ENCODE measurements at places on chromosomes 16 and 17.

GRCh38 chr16:84643674-84644073 is 4.6 kb upstream of the KLHL36 start:
- peak; percentile 14 for DNase-seq

DNA sequence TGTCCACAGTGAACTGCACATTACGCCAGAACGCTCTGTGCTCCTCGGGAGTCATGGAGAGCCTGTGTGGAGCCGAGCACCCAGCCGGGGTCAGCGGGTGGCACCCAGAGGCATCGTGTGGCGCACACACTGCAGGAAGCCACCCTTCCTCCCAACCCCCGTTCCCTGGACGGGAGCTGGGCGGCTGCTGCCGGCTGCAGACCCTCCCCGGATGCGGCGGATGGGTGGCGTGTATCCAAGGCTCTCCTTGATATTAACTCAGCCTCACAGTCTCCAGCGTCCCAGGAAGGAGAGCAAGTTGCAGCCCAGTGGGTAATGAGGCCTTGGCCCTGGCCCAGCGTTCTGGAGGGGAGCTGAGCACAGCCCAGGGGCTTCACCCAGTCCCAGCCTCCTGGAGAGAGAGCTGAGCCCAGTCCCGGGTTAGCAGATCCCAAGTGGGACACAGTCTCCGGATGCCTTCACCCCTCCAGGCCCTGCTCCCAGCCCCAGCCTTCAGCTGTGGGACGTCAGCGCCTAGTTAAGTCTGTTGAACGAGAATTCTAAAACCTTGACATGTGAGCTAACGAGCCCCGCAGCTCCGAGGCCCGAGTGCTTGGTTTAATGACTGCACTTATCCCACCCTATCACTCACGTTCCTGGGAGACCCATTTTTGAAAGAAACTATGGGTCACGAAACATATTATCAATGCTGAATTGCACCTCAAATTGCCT is 86.6 kb downstream of the TBC1D16 start:
- DNase-seq, result no peak

GRCh38 chr17:4175921-4176807 is 33.2 kb downstream of the CYB5D2 start:
- peak; percentile 31 for DNase-seq

- DNase-seq, result peak; percentile 75
Observed at GRCh38 chr17:82105882-82106687, 8.0 kb upstream of the FASN start.

DNA sequence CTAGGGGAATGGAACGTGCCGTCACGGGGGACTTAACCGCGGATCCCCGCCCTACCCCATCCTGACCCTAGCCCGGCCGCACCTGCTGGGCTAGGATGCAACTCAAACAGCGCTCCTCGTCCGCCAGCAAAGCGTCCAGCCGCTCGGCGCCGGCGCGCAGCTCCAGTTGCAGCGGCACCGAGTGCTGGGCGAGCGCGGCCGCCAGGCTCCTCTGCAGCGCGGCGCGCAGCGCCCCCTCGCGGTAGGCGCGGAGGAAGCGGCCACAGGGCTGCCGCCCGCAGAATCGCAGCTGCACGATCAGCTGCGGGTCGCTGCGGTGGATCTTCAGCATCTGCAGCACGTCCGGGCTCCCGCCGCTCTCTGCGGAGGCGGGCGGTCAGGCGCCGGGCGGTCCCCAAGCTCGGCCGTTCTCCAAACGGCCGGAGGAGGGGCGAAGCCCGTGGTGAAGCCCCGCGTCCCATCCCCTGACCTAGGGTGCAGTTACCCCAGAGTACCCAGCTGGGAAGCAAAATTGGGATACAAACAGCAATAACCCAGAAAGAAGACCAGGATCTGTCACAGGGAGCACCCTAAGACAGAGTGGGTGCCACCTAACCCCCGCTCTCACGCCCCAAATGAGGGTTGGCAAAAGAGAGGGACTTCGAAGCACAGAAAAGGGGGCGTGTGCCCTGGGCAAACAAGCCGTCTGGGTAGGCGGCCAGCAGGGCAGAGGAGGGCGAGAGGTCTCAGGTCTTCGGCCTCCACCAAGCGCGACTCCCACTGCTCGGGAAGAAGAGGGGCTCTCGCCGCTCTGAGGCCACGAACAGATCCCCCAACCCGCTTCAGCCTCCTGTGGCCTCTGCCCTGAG is 4.2 kb downstream of the TRADD start:
- DNase-seq, result peak; percentile 72

- no peak for DNase-seq
Observed at GRCh38 chr17:77884019-77884418, 74.5 kb upstream of the TNRC6C start.

GRCh38 chr17:72977771-72978417 is 114.6 kb downstream of the SLC39A11 start:
- DNase-seq, result peak; percentile 54

DNA sequence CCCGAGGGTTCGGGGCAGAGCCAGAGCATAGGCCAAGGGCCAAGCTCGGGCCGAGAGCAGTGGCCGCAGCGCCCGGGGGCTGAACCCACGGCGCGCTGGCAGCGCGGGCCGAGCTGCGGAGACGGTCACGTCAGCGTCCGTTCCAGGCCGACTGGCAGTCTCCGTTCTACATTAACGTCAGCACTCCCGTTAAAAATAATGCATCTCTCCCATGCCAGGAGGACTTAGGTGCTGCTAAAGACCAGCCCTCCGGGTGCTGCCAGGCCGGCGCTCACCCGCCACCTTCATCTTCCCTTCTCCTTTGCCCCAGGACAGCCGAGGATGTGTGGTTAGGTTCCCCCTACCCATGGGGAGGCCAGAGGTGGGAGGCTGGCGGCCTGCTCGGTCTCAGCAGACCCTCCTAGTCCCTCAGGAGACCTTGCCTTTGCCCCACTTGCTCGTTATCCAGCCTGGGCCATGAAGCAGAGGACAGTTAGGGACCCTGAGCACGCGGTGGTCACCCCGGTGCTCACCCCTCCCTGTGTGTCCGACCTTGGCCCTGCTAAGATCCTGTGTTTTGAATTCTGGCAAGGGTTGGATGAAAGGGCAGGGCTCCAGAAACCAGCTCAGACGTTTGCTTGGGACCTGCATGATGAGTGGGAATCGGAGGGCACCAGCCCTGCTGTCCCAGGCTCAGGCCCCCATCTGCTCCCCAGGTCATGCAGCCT is 572 bp downstream of the MPG start:
- peak; percentile 32 for DNase-seq

GRCh38 chr17:2655546-2655945 is 56.0 kb downstream of the CLUH start:
- no peak for DNase-seq

DNA sequence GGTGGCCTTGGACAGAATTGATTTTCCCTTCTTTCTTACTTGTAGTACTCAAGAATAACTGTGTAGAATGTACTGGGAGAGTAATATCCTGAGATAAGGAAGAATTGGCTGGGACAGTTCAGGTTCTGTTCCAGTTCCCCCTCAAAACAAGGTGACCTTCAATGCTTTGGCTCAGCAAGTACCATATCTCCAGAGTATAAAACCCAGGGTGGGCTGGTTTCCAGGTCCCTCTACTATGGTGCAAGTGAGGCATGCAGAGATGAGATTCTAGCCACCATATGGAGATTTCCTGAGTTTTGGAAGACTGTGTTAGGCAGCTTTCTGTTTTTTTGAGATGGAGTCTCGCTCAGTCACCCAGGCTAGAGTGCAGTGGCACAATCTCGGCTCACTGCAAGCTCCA is 18.1 kb upstream of the DLX3 start:
- no peak for DNase-seq
